CD4-positive, alpha-beta memory T cell (primary cell): ENCODE measurements at places on chromosomes 7 and 10.
A peak's percentile ranks its signal among the peaks of the same experiment; 100 is the strongest.

- DNase-seq: no peak
Observed at GRCh38 chr7:47778153-47778661, 170.1 kb downstream of the PKD1L1 start.

GRCh38 chr7:101608772-101609713, 20.1 kb downstream of the MYL10 start:
- no peak for DNase-seq

DNA sequence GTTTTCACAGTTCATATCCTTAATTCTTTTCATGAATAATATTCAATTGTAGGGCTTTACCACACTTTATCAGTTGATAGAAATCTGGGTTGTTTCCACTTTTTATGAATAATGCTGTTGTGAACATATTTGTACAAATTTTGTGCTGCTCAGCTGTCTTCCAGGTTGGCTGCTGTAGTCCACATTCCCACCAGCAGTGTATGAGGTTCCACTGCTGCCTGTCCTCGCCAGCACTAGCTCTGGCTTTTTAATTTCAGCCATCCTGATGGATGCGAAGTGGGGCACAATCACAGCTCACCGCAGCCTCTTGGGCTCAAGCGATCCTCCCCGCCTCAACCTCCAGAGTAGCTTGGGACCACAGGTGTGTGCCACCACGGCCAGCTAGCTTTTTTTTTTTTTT, 32.8 kb downstream of the NUDT5 start:
- DNase-seq: no peak

DNA sequence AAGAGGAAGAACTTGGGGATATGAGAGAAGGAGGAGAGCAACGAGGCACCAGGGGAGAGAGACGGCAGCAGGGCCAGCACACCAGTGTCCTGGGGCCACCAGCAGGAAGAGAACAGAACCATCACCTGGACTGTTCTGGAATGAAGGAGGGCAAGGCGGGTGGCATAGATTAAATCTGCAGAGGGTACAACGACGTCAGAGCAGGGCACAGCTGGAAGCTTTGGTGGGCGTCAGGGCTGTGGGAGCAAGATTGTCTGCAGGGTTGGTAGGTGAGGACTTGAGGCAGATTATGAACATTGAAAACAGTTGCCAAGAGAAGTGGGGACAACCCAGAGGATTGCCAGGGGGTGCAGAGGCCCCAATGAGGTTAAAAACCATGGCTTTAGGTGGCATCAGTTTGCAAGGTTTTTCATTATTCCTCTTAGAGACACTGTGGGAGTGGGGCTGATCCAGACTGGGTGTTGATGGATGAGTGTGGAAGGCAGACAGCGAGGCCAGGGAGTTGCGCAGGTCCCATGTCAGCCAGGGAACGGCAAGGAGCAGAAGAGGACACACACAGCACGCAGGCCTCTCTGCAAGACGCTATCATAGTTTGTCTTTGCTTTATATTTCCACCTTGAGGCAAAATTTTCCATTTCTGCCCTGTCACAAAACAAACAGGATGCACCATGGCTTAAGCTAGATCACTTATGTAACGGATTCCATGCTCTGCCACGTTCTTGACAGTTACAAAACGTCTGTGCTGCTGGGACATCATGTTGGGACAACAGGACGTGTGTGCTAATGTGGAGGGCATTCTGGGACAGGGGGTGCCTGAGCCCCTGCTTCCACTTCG, 52.5 kb upstream of the LEP start:
- no peak for DNase-seq

GRCh38 chr10:49323171-49323895, 24.4 kb downstream of the C10orf71 start:
- DNase-seq: no peak

GRCh38 chr7:106257752-106258151, 27.0 kb downstream of the NAMPT start:
- DNase-seq: no peak

DNA sequence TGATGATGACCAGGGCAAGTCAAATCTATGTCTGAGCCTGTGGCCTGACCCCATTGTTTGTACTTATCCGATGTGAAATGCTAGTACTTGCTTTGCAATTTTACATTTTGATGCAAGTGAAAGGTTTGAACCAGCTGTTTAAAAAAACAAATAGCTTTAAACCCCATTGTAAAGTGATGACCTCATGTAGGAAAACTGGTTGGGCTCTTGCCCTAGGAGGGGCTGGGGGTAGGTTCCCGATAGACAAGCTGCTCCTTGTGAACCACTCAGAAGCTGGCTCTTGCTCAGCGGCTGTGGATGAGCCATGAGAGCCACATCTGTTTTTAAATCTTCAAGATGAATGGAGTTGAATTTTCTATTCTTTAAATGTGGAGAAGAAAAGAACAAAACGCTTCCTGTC, 185.3 kb downstream of the WDR11 start:
- DNase-seq: no peak

- no peak for DNase-seq
Observed at GRCh38 chr10:125538947-125539731, 143.8 kb downstream of the TEX36 start.

- DNase-seq: no peak
Observed at GRCh38 chr10:31709028-31709427, 219.6 kb downstream of the ARHGAP12 start.

DNA sequence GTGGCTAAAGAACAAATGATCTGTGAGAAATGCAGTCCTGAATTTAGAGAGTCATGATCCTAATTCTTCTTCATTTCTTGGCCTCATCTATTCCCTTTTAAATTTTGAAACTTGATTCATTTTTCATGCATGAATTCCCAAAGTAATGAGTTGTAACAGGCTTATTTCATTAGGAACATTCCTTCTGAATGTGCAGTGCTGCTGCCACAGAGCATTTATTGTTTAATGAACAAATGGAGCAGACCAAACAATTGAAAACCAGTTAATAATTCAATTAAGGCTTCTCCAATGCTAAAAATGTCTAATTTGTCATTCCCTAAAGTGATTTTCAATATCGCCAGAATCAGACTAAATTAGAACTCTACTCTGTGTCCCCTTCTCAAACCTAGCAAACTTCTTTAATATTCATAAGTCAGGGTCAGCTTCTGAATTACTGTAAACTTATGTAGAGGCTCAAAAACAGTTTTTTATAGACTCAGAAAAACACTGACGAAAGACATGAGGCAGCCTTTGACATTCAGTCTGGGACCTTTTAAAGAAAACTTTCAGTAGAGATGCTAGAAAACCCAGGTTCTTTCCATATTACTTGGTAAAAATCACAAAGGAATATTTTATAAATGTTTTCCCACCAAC, 14.5 kb downstream of the LSMEM1 start:
- no peak for DNase-seq

- no peak for DNase-seq
Observed at GRCh38 chr7:34672430-34672829, 14.4 kb downstream of the NPSR1 start.

DNA sequence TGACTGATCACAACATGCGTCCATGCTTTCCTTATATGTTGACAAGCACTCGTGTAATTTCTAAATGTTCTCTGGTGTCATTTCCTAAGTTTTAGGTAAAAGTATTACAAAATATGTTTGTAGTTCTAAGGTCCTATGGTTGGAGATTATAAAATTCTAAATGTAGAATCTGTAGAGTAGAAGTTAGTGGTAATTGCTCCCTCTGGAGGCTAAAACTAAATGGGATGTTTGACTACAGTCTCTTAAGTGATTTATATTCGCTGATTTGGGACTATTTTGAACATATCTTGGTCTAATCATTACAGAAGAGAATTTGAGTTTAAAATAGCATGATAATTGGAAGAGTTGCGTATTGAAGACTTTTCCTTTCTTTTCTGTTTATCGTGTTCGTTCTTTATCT, 74.1 kb downstream of the ZMYND11 start:
- no peak for DNase-seq

DNA sequence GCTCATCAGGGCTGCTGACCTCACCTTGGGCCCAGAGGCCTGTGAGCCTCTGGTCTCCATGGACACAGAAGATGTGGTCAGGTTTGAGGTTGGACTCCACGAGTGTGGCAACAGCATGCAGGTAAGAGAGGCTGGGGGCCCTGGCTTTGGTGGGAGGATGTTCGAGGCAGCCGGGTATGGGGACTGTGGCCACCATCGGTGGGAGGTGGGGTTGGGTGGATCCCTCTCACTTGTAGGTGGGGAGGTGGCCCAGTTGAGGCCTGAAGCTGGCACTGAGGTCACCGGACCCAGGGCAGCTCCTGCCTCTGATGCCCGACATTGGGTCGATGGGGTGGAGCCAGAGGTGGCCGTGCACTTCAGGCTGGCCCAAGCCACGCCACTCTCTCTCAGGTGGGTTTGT, 406 bp downstream of the ZP3 start:
- DNase-seq: no peak

GRCh38 chr7:155336812-155337602, 39.3 kb downstream of the INSIG1 start:
- no peak for DNase-seq

DNA sequence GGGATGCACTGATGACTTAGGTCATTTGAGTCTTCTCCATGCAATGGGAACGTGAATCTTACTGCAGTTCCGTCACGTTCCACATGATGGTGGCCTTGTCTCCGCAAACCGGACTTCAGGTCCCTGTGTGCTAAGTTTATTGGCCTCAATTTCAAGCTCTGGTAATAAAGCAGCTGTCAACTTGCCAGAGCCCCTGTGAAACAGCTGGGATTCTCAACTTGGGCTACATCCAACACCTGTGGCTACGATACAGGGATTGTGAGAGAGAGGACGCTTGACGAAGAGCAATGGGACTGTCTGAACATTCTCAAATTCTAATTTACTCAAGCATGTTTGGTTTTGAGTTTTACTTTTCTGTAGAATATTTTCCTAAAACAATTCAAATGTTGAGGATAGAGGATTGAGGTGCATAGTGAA, 174.2 kb downstream of the PTN start:
- no peak for DNase-seq

GRCh38 chr10:96339956-96340904, 18.6 kb downstream of the OPALIN start:
- peak; percentile 30 for DNase-seq

GRCh38 chr7:139111811-139112301, 2.3 kb upstream of the ZC3HAV1 start:
- no peak for DNase-seq

DNA sequence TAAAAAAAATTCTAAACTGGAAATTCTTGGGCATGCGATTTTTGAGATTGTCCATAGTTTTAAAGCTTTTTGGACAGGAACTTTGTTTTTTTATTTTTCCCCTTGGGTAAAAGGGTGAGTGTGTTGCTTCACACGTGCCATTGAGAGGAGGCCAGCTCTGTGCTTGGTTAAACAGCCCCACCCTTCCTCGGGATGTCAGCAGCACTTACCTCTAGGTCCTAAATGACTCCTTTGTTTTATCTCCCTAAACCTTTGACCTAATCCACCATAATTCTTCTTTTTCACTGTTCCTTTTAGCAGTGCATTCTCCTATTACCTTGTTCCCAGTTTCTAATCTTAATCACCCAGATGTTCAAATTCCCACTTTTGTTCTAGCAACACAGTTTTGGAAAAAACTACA, 83.5 kb downstream of the SEMA3D start:
- DNase-seq: no peak

- DNase-seq: no peak
Observed at GRCh38 chr10:104323085-104323484, 15.2 kb downstream of the ITPRIP start.

GRCh38 chr7:103765901-103766300, 223.6 kb downstream of the RELN start:
- DNase-seq: no peak

GRCh38 chr7:32116436-32116835, 46.2 kb upstream of the PDE1C start:
- no peak for DNase-seq

DNA sequence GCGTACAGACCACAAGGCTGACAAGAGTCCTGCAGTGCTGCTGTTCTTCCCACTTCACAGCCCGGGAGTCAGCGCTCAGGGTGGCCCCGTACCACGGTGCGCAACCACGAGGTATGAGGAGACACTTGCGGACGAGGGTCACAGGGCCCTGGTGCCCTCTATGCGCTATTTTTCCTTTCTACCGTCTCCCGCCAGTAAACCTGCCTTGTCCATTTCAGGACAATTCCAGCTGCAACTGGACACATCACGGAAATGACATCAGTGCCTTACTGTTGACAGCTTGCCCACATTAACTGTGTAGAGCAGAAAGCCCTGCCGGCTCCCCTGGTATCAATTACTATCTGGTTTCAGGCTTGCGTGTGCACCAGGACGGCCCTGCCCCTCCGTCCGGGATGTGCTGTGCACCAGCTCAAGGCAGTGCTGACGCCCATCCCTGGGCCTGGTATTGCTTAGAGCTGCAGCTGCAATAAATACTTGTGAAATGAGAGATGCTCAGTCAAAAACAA, 65.1 kb downstream of the ZRANB1 start:
- DNase-seq: no peak

GRCh38 chr7:29139796-29140195, 6.5 kb downstream of the CPVL start:
- no peak for DNase-seq

DNA sequence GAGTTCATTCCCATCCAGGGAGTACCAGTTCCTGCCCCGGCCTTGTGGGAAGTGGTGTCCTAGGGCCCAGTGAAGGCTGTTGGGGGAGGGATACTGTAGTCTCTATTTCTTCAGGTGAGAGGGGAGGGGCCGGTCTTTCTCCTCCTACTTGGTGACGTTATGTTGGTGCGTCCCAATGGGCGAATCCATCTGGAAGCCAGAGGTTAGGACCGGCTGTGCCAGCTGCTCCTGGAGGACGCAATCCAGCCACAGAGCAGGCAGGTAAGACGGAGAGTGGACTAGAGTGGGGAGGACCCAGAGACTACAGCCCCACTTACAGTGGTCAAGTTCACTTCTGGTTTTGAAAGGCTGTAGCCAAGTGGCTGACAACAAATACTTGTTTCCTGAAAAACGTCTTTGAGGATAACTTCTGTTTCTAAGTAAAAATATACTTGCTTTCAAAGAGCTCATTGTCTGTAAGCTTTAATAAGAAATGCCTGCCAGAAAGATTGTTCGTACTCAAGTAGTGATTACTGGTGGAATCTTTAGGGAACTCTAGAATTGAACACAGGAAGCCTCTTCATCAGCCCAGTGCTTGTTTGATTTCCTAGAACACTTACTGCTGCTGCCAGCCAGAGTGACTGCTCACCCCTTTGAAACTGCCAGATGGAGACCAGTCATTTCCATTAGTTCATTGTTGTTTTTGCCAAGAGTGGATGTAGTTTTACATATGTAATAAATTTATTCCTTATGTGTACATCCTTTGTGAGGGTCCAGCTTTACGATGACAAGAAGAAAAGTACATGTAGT, 25.4 kb downstream of the RBM33 start:
- no peak for DNase-seq

DNA sequence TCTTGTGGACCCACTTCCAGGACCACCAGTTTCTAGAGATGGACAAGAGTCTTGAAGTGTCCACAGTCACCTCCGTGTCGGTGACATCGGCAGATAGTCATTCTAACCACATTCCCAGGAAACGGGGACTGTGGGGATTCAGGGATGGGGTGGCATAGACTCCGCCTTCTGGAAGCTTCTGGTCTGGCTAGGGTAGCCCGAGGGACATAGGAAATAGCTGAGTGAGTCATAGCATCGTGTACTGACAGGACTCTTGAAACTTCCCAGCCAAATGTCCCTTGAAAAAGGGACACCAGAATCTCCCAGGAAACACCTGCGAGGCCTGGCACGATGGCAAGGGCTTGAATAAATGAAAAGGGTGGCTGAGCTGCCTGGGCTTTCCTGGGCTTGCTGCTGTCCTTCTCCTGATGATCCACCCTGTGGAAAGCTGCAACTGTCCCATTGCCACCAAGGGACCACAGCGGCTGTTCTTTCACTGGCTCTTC, 84.1 kb upstream of the LRRC4 start:
- DNase-seq: no peak

- no peak for DNase-seq
Observed at GRCh38 chr10:89632824-89633223, 12.2 kb downstream of the PANK1 start.

GRCh38 chr10:27464993-27465392, 39.1 kb upstream of the RAB18 start:
- peak; percentile 52 for DNase-seq
